ENCODE measurements at places on chromosomes 3 and 15.

DNA sequence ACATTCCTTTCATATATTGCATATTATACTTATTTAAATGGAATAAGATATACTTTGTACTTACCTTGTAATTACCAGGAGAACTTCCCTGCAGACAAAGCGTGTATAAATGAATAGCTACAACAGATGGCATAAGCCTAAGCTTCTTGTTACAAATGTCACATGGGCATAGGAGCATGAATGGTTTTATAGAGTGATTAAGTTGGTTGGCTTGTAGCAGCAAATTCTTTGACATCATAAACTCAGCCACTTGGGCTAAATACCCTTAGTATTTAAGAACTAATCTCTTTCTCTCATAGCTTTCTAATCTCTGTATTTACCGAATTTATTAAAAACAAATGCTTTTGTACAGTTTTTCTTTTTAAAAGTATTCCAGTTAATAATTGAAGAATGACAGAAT, at the start of gene UBAP1L:
UBAP1L (minus strand) TSS at position 115 of the 400 bp plus-strand sequence. CDS start 8,985 bp downstream, outside the sequence.
- DNase-seq: no peak

DNA sequence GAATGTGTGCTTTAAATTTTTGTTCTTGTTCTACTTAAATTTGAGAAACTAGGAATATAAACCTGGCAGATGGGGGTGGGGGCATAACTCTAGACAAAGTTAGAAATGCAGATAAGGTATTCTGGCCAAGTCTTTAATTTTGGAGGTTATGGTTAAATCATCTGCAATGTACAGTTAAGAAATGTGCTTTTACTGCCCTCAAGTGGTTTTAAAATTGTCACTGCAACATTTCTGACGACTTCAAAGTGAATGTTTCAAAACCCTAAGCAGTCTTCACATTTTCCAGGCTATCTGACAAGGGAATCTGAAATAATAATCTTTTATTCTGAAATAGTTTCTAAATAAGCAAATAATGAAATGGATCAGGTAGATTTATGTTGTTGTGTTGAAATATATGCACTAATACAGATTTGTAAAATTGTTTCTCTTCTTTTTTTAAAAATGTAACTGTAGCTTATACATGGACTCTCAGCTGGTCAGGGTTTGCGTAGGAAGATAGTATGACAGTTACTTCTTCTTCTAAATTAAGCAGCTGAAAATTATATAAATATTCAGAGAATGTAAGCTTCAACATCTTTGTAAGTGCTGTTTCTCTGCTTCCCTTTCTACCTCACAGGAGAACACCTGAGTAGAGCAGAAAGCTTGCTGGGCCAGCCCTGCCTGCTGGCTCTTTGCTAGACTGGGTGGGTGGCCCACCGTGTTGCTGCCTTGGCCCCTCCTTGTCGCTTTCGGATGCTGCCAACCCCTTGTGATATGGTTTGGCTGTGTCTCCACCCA, 45.0 kb downstream of the SUCNR1 start:
- no peak for DNase-seq

DNA sequence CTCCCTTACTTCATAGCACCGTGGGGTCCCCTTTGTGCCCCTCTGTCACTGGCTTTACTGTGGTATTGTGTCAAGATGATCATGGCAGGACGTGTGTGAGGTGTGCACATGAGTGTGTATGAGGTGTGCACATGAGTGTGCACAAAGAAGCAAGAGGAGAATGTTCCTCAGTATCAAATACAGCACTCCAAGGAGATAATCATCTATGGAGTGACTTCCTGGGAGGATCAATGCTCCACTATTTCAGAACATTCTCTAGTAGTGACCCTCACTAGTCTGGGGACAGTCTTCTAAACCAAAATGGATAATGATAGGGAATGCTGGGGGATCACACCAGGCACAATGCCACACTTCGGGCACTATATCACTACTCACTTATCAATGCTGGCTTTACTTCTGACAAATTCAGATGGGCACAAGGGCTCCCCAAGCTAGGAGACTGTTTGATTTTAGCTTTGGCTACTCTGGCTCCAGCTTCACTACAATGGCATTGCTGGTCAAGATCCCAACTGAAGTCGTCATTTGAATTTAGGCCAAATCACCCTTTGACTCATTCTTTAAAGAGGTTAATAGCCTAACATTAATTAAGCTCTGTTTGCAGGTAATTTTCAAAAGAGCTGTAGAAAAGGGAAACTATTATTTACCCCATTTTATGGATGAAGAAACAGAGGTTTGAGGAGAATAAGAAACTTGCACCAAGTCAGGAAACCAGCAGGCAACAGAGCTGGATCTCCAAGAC, 124.1 kb downstream of the THRB start:
- no peak for DNase-seq

GRCh38 chr3:123952844-123953520, 8.0 kb downstream of the CCDC14 start:
- no peak for DNase-seq

GRCh38 chr3:11290743-11291680, 18.8 kb downstream of the ATG7 start:
- DNase-seq: no peak

DNA sequence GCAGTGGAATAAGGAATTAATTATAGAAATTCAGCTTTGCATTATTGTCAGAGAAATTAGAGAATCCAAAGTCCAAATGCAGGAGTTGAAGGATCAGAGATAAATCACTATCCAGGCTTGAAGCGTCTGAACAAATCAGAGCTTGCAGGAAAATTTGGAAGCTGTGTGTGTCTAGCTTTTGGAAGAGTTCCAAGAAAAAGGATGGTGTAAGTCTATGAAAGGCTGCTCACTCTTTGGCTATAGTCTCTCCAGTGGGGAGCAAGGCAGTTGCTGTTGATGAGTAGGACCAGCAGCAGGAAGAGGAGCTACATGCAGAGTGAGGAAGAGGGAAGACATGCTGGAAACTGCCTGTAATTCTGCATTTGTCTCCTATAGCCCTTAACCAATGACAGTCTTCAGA, 464.3 kb upstream of the GRM7 start:
- no peak for DNase-seq

DNA sequence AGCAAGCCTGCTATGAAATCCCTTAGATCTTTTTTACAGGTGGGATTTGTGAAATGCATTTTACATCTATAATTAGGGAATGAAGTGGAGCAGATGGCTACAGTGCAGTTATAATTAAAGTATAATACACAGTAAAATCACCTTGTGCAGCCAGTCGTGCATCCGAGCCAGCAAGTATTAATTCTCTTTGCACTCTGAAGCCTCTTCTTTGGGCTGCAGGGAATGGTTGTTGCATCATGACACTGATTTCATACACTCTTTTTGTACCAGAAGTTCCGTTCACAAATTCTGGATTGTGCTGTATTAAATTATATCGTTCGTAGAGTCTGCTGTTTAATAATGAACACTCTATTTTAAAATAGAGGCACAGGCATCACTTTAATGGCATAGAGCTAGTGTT, 28.7 kb upstream of the TP63 start:
- DNase-seq: no peak

DNA sequence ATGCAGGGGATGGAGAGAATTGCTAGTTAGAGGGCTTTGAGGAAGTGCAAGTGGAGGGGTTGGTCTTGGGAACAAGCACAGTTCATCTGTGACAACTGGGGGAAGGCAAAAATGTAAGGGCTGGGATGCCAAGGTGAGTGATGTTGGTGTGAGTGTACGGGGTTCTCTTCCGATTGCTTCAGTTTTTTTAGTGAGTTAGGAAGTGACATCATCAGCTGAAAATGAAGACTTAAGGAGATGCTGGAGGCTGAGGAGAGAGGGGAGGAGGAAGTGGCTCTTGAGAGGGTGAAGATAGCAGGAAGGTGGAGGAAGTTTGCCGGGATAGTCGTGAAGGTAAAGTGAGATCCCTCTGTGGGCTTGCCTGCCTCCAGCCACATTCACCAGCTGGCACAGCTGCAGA, 12.7 kb downstream of the TICRR start:
- DNase-seq: no peak

- DNase-seq: no peak
Measured at GRCh38 chr3:111762537-111762936, 96.5 kb upstream of the PHLDB2 start.

- DNase-seq: no peak
Measured at GRCh38 chr15:23647421-23648370, at the start of gene MAGEL2. TSS of gene MAGEL2 (minus strand) at chr15:23647867. CDS start at chr15:23647742, 125 bp downstream.

DNA sequence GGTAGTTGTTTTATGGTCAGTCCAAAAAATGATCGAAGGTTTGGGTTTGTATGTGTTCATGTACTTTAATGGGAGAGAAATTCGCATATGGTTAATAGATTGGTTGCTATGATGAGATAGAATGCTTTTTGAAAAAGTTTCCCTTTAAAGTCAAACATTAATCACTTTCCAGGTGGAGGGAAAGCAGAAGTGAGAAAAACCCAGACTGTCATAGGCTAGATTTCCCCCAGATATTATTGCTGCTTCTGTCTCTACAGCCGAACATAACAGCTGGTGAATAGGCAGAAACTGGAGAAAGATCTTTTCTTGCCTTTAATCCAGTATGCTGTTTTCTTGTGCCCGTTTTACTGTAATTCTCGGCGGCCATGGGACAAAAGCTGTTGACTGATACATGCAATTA, 287.6 kb downstream of the SOX2 start:
- no peak for DNase-seq

DNA sequence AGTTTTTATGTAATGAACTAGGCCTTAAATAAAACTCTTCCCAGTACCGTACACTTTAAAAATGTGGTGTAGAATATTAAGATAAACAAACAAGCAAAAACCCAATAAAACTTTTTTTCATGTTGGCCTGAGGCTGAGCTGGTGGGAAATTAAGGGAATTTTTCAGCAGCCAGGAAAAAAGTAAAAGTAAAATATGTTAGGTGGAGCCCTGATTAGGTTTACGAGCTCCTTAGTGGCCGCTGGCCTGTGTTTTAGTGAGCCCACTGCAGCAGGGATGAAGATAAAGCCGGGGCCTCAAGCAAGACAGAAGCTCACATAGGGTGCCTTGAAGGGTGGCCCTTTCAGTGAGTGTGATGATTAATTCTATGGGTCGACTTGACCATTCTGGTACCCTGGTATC, 16.1 kb upstream of the ARL14 start:
- no peak for DNase-seq

GRCh38 chr3:113532698-113533533, 561 bp downstream of the SIDT1 start:
- DNase-seq: peak; percentile 29

GRCh38 chr15:48861813-48862431, 16.0 kb upstream of the EID1 start:
- DNase-seq: no peak

DNA sequence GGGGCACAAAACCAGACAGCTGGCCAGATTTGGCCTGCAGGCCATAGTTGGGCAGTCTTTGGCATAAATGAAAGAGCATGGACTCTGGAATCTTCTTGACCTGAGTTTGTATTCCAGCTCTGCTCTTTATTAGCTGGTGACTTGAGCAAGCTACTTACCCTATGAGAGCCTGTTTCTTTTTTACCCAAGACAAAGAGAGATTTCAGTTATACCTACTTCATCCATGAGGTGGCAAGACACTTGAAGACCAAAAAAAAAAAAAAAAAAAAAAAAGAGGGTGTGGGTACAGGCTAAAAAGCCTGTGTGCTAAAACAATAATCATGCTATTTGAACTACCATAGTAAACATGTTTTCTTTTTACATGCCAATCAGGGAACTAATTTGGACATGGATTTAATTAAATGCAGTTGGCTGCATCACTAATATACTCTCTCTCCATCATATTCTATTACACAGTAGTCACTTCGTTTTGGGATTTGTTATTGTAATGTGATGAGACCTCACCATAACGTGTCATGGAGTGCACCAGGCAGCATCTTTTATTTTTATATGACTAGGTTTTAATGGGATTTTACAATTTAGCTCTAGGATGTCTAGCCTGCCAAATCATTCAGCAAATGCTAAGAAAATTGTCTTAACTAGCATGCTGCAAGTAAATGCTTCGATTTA, 109.2 kb upstream of the FHIT start:
- no peak for DNase-seq

GRCh38 chr3:56145410-56145809, 322.9 kb downstream of the ERC2 start:
- DNase-seq: no peak

DNA sequence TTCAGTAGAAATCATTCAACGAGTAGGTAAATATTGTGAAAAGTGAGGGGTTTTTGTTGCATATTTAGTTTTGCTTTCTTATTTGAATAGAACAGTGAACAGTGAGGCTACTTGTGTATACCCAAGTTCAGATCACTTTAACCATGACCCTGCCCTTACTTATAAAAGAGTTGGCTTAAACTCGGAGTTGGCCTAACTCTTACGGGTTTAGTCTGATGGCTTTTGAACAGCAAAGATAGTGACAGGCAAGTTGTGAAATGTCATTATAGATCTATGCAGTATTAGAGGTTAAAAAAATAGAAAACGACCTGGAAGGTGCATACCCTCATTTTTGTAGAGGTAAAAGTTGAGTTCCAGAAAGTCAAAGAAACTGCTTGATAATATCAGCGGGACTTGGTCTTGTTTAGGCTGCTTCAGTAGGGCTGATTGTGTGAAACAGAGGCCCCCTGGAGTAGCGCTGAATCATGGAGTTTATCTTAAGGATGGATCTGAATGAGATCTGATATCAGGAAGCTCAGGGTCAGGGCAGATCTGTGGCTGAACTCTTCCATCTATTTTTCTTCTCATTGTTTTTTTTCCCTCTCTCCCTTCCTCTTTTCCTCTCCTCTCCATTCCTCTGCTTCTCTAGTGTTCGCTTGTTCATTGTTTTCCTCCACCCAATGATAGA, 359.8 kb downstream of the LPP start:
- no peak for DNase-seq

GRCh38 chr15:52257734-52258062, 37.9 kb downstream of the MYO5C start:
- no peak for DNase-seq

- no peak for DNase-seq
Measured at GRCh38 chr15:72515591-72516389, 41.7 kb downstream of the ARIH1 start.

DNA sequence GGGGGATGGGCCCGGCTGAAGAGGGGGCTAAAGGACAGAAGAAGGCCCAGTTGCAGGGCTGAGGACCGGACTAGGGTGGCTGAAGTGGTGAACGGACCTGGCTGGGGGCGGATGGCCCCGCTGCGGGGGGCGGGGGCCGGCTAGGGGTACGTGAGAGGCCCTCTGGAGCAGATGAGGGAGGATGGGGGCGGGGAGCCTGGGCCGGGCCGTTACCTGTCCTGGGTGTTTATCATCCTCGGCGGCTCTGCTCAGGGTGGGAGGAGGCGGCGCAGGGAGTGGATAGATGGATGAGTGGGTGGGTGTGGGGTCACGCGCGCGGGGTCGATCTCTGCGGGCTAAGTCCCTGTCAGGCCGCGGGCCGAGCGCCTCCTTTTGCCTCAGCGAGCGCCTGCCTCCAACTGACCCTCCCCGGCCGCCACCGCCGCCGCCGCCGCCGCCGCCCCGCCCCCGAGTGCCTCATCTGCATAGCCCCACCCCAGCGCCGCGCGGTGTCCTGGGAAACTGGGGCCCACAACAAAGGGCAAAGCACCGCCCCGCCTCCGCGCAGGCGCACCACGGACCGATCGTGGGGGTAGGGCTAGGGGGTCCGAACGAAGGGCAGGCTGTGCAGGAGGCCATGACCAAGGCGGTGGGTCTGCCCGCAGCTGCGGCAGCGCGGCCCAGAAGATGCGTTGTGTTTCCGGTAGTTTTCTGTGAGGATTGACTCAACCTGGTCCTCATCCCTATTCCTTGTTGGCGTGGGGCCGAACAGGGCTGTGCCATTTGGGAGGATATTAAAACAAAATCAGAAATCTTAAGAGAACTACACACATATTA, 72.4 kb downstream of the RBPMS2 start:
- DNase-seq: peak; percentile 94

- DNase-seq: no peak
Measured at GRCh38 chr15:59177317-59177660, 29.4 kb upstream of the LDHAL6B start.

GRCh38 chr3:31482493-31483200, 50.1 kb upstream of the STT3B start:
- no peak for DNase-seq
